Astrocyte (in vitro differentiated cells and primary cell): ENCODE measurements at places on chromosomes 7 and 10. TPM values are rescaled to one million over a fixed set of nuclear protein-coding genes. Genes with fewer than 3 reads are reported as not detected.

DNA sequence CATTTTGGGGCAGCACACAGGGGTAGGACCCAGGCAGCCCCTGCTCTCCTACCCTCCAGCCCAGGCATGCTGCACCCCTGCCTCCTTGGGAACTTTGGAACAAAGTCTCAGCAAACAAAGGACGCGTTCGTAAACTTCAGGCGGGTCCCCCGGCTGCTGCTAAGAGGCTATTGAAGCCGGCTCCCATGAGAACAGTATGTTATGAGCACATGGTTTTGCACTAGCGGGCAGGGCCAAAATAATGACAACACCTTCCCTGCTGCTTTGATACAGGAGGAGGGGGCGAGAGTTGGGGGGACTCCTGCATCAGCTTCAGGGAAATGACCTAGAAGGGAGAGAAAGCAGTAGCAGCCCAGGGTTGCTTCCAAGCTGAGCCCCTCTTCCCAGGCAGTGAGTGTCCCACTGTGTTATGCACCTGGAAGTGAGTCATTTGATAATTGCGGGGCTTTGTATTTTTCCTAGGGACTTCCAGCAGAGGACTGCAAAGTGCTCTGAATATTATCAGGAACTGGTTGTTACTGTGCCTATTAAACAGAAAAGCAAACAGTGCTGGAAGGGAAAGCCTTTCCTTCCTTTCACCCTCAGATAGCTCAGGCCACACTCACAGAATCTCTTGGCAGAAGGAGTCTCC lies 6.9 kb downstream of the ITPRIP start:
- peak; percentile 77 for DNase-seq

DNA sequence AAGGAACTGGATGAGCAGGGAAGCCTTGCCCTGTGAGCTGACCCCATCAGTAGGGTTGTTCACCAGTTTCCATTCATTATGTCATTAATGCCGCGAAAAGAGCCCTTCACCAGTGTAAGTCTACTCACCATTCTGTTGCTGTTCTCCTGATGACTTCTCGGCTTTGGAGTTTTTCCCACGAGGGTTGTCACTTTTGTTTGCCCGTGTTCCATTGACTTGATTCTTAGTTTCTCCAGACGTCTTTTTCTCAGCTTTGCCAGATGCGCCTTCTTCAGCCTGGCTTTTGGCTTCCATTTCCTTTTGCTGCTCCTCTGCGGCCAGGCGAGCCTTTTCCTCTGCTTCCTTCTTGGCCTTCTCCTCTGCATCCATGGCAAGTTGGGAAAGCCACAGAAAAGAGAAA lies 128.8 kb downstream of the PPP1R17 start:
- peak; percentile 58 for DNase-seq

DNA sequence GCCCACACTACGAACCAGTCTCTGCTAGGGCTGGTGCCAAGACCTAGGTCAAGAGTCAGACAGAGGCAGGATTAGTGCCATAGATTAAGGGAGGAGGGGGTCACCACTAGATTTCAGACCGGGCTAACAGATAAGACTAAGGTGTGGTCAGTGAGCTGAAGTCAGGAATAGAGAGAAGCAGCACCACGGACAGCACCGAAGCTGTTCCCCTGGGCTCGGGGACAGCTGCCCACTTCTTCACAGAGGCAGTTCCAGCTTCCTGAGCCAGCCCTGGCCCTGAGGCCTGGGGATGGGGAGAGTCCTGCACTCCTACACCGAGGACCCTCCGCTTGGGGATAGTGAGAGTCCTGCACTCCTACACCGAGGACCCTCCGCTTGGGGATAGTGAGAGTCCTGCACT lies 11.2 kb upstream of the JAKMIP3 start:
- no peak for DNase-seq

GRCh38 chr7:4144172-4144701 lies 537.9 kb upstream of the FOXK1 start:
- DNase-seq: no peak

DNA sequence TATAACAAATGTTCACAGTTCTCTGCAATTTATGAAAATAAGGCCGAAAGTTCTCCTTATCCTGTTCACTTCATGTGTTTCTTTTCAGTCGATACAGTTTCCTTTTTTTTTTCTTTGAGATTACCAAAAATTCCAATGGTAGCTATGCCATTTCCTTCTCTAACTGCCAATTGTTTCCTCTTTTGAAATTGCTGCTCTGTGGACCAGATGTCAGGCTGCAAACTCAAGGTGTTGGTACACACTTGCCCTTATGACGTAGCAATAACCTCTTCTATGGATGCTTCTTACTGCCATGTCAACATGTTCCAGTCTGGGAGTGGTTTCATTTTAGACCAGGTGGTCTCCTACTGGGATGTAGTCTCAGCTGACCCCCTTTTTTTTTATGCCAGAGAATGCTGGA lies 52.9 kb downstream of the CASD1 start:
- no peak for DNase-seq

DNA sequence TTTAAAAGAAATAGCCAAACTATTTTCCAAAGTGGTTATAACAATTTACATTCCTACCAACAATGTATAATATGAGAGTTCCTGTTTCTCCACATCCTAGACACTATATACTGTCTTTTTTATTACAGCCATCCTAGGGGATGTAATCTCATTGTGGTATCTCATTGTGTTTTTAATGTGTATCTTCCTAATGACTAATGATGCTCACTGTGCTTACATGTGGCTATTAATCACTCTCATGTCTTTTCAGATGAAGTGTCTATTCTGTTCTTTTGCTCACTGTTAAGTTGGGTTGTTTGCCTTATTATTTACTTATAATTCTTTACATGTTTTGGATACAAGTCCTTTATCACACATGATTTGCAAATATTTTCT lies 71.8 kb downstream of the ZNF438 start:
- no peak for DNase-seq

UCN3 gene
- total RNA-seq: not detected in 2 replicates

RHBDD2 gene
- 54.7 and 55.0 TPM in 2 replicates for total RNA-seq
